ENCODE measurements at places on chromosomes 5 and 9. TPM values are rescaled to one million over a fixed set of nuclear protein-coding genes. Genes with fewer than 3 reads are reported as not detected.

Gene LMBRD2
- total RNA-seq: 12.1 TPM

Gene ANKRD34B
- 0.29 TPM for total RNA-seq

Gene PCDHA1
- 0.83 TPM for total RNA-seq

Gene SNX30
- 7.9 TPM for total RNA-seq

Gene GGTA1
- not detected for total RNA-seq

Gene EDIL3
- total RNA-seq: 0.24 TPM

Gene ZFP2
- total RNA-seq: 0.33 TPM

Gene SPAAR
- not detected for total RNA-seq

Gene HRCT1
- total RNA-seq: 0.69 TPM

Gene ZDHHC11
- 53.7 TPM for total RNA-seq

Gene ACSL6
- total RNA-seq: 0.86 TPM

Gene FBP1
- total RNA-seq: 6.5 TPM

Gene NR4A3
- 0.66 TPM for total RNA-seq

Gene ARID3C
- not detected for total RNA-seq

Gene TAF11L5
- not detected for total RNA-seq

Gene CBY3
- total RNA-seq: not detected

Gene CSNK1G3
- 48.2 TPM for total RNA-seq

Gene SEMA5A
- 0.52 TPM for total RNA-seq

Gene NUP188
- total RNA-seq: 49.6 TPM

Gene CDKN2A
- 284 TPM for total RNA-seq

Gene AK1
- total RNA-seq: 12.2 TPM

Gene ABITRAM
- 6.6 TPM for total RNA-seq

Gene MCTP1
- total RNA-seq: 28.4 TPM

Gene ADAMTSL1
- total RNA-seq: not detected

Gene SH3GLB2
- total RNA-seq: 66.5 TPM

All from Calu3 (cell line).